Activated effector memory CD4-positive, alpha-beta T cell treated with Interleukin-2 at 50 U/mL for 16 hours (primary cell): ENCODE measurements at places on chromosomes 1 and 21.

DNA sequence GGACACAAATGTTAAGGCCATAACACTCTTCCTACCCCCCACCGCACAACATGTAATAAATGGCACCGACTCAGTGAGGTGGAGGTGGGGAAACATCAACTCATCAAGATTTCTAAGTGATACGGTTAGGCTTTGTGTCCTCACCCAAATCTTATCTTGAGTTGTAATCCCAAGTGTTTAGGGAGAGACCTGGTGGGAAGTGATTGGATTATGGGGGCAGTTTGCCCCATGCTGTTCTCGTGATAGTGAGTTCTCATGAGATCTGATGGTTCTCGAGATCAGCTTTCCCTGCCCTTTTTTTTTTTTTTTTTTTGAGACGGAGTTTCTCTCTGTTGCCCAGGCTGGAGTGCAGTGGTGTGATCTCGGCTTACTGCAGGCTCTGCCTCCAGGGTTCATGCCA lies 51.0 kb upstream of the ACTL8 start:
- no peak for DNase-seq

- no peak for DNase-seq
These were observed 167.5 kb downstream of the CLIC6 start for GRCh38 chr21:34836103-34836932.

- DNase-seq: no peak
These were observed 22.4 kb upstream of the SAMD11 start for GRCh38 chr1:901108-901859.

DNA sequence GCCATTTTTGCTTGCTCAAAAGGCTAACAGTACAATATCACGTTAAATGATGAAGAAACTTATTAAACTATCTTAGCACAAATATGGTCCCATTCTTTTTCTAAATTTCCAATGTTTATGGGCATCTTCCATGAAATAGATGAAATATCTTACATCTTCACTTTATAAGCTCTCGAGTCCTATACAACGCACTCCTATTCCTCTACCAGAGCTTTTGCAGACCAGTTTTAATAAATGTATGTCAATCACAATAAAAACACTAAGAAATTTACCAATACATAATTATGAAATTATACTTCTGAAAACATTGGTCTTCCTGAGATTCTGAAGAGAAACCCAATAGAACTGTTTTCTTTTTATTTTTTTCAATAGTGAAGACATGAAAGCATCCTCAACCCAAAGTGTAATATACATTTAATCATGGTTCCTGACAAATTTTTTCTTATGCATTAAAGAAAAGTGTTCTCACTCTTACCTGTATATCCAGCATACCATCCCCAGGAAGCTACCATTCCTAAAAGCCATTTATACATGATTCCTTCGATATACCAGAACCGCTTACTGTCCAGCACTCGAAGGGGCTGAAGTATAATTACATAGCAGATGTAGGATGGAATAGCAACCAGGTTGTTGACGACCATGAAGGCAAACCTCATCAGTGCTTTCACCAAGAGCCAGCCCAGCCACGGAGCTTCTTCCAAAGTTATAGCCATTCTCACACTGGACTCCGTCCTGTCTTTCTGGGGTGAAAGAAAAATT lies 1.8 kb downstream of the LPGAT1 start:
- DNase-seq: no peak

DNA sequence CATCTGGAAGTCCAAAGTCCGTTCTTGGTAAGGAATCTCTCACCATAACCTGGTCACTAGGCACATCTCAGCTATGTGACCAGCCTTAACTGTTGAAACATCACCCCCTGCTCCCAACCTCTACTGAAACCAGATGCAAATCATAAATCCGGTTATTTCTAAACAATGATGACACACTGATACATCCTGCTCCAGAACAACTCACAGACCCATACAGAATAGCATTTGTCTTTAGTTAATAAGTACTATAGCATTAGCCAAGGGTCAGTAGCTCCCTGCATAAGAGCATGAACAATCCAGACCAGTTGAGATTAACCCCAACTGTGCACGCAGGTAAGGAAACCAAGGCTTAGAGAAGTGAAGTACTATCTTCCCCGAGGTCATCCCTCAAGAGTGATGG lies 38.0 kb upstream of the KCTD3 start:
- DNase-seq: no peak

- DNase-seq: no peak
These were observed at the start of gene S100A12 for GRCh38 chr1:153375511-153375910. Gene S100A12 (minus strand): TSS chr1:153375621. CDS start chr1:153374592, 1,029 bp downstream.

DNA sequence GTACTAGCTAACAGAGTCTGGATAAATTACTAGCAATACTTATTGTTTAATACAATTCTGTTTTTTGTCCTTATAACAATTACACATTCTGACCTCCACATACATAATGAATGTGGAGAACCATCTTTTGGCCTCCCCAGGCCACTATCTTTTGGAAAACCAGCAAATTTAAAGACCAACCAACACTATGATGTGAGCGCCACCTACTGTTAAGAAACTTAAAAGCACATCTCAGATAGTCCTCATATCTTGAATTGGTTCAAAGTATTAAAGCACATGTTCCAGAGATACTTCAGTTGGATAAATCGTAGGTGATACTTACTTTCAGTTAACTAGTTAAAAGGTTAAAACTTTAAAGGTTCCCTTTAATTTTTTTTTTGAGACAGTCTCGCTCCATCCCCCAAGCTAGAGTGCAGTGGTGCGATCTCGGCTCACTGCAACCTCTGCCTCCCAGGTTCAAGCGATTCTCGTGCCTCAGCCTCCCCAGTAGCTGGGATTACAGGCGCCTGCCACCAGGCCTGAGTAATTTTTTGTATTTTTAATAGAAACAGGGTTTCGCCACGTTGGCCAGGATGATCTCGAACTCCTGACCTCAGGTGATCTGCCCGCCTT lies 29.3 kb upstream of the USP1 start:
- no peak for DNase-seq

GRCh38 chr1:47532921-47533792 lies 95.3 kb downstream of the FOXD2 start:
- no peak for DNase-seq

DNA sequence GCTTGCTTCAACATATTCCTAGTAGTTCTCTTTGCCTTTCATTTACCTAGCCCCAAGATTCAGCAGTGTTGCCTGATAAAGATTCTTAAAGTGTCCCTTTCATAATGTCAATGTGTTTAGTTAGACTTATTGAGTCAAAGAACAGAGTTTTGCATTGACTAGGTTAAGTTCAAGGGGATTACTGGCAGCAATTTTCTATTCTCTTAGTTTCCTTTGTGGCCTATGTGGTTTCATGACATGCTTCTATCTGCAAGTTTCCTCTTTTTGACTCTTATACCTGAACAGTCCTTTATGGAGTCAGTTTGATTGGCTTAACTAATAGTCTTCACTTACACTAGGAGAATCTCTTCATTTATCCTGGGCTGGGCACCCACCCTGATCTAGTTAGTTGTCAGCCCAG lies 151.3 kb downstream of the ADGRL4 start:
- DNase-seq: no peak

DNA sequence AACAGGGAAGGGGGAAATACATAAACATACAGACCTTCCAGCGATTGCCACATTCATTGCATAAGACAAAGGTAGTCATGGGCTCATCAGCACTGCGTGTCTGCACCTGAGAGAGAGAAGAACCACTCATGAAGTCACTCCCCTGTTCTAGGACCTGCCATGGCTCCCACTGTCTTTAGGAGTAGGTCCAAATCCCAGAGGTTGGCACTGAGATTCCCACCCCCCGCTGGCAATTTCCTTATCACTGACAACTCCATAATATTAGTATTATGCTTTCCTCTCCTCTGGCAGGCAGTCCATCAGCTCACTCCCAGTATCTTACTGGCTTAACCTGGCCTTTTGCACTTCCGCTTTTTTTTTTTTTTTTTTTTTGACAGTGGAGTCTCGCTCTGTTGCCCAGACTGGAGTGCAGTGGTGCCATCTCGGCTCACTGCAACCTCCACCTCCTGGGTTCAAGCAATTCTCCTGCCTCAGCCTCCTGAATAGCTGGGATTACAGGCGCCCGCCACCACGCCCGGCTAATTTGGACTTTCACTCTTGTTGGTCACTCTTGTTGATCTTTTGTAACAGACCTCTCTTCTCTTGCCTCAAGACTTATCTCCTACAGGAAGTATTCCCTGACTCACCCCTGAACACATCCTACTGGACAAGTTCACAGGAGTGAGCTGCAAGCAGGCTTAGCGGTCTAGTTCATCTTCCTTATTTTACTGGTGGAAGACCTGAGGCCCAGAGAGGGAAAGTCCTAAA lies 14.8 kb upstream of the ZNF436 start:
- DNase-seq: no peak
